GOT3 (cell line): ENCODE measurements at places on chromosomes 1 and 21.
A peak's percentile ranks its signal among the peaks of the same experiment; 100 is the strongest.

- DNase-seq = no peak
These were observed 65.6 kb upstream of the DAB1 start for GRCh38 chr1:57489358-57490036.

DNA sequence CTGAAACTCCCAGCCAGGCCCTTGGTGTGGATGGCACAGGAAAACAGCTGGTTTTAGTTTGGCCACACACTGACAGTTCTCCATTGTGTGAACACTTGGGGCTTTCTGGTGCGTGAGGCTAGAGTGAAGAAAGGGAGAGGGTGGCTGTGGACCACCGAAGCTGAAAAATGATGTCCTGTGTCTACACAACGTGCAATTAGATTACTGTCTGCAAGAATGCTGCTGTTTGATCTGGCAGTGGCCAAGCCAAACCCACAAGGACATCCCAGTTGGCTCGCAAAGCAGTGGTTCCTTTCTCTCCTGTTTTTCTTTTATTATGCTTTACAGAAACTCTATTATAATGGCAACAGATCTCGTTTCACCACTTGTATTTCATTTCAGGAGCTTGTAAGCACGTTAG, 58.9 kb downstream of the ERG start:
- DNase-seq = no peak

DNA sequence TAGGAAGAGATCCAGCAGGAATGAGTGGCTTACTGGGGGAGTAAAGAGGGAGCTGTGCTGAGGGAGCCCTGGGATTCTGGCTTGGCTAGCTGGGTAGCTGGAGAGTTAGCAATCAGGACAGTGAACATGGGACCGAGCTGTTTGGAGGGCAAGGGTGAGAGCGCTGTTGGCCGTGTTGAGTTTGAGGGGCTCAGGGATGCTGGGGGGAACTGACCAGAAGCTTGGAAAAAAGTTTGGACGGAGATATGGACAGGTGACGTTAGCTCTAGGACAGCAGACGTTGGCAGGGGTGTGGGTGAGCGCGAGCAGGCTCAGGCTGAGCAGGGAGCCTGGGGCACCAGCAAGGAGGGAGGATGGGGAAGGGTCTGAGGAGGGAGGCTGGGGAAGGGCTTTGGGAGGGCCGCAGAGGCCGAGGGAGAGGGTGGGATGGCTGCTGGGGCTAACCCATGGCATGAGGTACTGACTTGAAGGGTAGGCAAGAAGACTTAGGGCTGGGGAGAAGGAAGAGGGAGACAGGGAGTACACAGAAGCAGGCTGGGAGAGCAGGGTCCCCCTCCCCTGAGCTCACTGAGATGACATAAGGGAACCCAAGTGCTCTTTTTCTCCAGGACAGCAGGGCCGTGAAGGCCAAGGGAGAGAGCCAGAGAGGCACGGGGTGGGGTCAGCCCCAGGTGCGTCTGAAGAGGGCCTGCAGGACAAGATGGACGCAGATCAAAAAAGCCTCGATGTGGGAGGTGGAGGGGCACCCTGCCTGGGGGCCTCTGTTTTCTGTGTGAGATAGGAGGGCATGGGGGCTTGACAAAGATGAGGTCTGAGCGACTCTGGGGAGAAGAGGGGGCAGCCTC, 8.2 kb downstream of the SH2D2A start:
- no peak for DNase-seq

DNA sequence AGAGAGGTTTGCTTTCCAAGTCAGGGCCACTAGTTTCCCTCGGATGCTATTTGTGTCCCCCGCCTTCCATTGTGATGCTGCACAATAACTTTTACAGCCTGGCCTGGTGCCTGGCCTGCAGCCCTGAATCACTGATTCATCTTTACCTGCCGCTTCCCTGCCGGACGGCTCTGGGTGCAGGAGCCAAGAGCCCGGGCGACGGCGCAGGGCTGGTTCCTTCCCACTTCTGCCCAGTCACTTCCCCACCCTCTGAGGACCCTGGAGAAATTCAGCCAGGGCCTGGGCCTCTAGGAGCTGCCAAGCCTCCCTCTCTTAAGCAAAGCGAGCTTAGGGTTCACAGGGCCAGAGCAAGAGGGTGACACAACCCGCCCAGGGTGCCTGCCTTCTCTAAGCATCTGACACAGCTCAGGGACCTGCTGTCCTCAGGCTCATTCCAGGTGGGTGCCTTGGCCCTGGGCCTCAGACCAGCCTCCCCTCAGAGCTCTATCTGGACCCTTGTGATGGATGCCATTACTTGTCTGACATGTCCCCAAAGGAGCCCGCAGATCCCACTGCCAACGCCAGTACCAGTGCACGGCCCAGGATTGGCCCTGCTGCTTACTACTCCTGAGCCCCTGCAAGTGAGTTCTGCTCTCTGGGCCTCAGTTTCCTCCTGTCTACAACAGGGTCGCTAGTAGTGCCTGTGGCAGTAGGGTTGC, 381.0 kb upstream of the VAMP3 start:
- DNase-seq = no peak

DNA sequence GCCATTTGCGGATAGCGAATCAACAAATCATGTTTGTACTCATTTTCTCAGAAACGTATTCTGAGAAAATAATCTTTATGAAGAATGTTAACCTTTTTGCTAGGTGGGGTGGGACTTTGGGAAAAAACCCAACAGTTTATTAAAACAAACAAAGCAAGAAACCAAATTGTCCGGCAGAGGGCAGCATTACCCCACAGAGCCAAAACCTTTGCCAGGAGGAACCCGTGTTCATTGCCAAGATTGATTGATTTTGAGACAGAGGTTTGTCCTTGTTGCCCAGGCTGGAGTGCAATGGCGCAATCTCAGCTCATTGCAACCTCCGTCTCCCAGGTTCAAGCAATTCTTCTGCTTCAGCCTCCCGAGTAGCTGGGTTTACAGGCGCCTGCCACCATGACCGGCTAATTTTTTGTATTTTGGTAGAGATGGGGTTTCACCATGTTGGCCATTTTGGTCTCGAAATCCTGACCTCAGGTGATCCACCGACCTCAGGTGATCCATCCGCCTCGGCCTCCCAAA, 70.8 kb upstream of the RHOU start:
- DNase-seq = peak; percentile 60

GRCh38 chr1:1527092-1527816, 13.2 kb downstream of the TMEM240 start:
- no peak for DNase-seq

- no peak for DNase-seq
These were observed at the start of gene LRRC42 for GRCh38 chr1:53946252-53947171. Gene LRRC42, plus strand, starts transcription at chr1:53946350. Its CDS starts 5,650 bp downstream, at chr1:53952000.

- no peak for DNase-seq
These were observed 1.4 kb downstream of the GUK1 start for GRCh38 chr1:228141226-228142044.
